ENCODE measurements at places on chromosomes 2 and 18.

- no peak for DNase-seq
Measured at GRCh38 chr18:9108911-9109310, 6.4 kb downstream of the NDUFV2 start.

DNA sequence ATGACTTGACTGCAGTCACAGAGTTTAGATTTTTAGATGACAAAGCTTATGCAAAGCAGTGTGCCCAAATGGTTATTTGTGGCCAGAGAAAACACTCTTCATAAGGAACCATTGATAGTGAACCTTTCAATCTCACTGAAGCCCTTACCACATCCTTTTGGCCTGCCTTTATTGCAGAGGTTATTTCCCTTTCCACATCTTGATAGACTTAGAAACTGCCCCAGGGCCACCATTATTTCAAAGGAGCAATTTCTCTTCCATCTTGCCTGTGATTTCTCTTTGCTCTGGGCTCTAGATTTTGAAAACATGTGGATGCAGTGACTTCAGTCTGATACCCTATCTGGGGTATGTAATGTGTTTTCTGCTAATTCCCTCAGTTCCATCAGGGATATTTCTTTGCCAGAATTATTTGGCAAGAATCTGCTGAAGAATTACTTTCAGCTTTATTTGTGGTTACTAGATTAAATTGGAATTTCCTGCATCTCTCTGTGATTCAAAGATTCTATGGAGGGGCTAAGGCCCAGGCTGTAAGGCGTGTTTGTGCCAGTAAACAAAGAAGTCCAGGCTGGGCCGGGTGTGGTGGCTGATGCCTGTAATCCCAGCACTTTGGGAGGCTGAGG is 51.0 kb downstream of the MOGAT1 start:
- peak; percentile 83 for DNase-seq

GRCh38 chr2:159737292-159737916 is 25.1 kb downstream of the MARCHF7 start:
- DNase-seq: peak; percentile 27

DNA sequence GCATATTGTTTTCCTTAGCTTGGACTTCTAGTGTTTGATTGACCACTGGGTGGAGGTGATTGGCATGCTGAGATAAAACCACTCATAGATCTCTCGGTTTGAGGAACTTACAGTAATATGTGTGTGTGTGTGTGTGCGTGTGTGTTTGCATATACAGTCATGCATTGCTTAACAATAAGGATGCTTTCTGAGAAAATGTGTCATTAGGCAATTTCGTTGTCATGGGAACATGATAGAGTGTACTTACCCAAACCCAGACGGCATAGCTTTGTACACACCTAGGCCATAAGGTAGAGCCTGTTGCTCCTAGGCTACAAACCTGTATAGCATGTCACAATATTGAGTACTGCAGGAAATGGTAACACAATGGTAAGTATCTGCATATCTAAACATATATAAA is 167.3 kb downstream of the NYAP2 start:
- peak; percentile 12 for DNase-seq

DNA sequence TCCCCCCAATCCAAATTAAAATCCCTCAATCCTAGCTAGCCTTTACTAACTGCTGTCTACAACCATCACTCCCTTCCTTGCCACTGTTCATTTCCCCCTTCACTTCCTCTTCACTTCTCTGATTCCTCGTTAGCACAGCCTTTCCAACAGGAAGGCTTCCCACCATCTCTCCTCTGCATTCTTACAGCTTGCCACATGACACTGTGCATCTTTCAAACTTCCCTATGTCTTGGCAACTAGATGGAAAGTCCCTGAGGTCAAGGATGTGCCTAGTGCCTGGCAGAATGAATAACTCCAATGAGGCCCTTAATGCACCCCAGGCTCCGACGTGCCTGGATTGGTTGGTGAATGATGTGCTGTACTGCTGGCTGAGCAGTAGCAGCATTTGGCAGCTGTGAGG is 15.2 kb downstream of the SAP130 start:
- no peak for DNase-seq

GRCh38 chr2:130908832-130909231 is 72.1 kb downstream of the ARHGEF4 start:
- no peak for DNase-seq

GRCh38 chr2:160380000-160380570 is 113.5 kb downstream of the RBMS1 start:
- DNase-seq: no peak

GRCh38 chr18:23826850-23827620 is 137.8 kb downstream of the LAMA3 start:
- DNase-seq: no peak

DNA sequence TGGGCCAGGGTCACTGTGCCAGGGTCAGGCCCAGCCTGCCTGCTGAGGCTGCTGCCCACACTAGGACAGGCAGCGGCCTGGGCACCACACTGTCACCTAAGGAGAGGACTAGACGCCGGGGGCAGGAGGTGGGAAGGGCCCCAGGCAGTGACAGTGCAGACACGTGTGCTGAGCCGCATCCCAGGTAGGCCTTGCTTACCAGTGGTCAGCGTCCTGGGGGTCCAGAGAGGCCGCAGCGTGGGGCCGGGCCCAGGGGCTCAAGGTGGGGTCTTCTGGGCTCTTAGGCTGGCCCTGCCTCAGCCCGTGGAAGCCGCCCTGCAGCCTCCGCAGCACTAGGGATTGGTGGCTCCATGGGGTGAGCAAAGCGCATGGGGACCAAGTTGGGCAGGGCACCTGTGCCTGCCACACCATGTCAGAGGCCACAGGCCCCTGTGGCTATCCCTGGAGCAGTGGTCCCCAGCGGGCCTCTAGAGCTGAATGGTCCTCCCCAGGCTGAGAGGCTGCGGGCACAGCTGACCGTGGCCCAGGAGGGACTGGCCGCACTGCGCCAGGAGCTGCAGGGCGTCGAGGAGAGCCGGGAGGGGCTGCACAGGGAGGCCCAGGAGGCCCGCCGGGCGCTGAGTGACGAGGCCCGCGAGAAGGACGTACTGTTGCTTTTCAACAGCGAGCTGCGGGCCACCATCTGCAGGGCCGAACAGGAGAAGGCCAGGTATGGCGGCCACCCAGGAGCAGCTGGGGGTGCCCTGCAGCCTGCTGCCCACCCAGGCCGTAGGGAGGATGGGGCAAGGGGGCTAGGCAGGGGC is 35.2 kb upstream of the SNED1 start:
- no peak for DNase-seq

GRCh38 chr2:72325592-72326422 is 178.1 kb upstream of the CYP26B1 start:
- DNase-seq: peak; percentile 11

GRCh38 chr2:46771309-46771708 is 144.3 kb downstream of the MCFD2 start:
- no peak for DNase-seq

DNA sequence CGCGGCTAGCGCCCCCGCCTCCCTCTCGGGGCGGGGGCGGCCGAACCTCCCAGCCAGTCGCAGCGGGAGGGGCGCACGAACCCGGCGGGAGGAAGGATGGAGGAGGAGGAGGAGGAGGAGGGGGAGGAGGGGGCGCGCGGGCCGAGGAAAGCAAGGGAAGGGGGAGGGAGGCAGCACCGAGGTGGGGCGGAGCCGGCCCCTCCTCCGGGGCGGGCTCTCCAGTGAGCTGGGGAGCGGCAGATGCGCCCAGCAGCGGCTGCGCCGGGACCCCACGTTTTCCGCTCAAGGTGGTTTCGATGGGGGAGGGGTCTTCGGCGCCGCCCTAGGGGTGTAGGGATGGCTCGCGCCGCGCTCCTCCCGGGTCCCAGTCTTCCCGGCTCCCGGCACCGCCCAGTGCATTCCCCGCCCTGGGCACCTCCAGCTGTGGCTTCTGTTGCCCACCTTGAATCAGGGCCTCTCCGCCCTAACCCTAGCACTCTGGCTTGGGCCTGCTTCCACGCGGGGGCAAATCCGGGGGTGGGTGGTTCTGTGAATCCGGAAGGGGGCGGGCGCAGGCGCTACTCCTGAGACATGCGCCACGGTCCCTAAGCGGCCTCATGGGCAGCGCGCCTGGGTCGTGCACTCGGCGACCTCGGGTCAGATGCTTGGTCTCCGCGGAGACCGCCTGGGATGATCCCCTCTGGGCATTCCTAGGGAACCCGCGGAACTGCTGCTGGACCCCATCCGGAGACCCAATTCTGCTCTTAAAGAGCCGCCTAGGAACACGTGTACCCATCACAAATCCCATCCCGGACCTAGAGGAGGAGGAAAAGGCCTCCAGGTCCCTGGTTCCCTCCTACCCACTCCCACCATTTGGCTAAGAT is at the start of gene FBXO41:
Gene FBXO41, minus strand, starts transcription at position 183 of the 863 bp plus-strand sequence. CDS start 14,848 bp downstream, outside the sequence.
- DNase-seq: peak; percentile 24

DNA sequence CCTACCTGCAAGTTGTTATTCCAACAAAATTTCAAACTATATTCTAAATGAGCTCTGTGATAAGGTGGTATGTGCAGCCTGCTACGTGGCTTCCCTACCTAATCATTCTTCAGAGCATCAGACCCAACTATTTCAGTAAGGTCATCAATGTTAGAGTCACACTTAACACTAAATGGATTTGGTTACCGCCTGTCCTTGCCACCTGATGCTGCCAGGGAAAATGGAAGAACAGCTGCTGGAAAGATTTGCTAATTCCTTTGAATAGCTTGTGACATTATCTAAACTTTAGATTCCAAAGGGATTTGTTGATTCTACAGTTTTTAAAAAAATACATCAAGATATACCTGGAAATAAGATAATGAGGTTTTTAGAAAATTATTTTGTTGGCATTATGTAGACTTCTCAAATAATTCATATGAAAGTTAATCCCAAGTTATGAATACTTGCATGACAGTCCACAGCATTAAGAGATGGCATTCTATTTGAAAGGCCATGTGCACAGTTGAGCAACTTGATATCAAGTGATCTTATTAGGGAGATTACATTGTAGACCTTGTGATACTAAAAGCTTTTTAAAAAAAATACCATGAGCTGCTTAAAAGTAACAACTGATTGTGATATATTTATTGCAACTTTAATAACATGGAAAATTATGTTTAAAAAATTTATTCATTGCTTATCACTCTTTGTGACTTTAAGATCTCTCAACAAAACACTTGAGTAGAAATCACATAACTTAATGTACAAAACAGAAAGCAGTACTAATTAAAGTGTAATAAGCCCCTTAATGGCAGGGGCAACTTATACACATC is 98.3 kb upstream of the UGP2 start:
- DNase-seq: no peak

- DNase-seq: no peak
Measured at GRCh38 chr2:10269291-10269690, 33.4 kb upstream of the HPCAL1 start.

DNA sequence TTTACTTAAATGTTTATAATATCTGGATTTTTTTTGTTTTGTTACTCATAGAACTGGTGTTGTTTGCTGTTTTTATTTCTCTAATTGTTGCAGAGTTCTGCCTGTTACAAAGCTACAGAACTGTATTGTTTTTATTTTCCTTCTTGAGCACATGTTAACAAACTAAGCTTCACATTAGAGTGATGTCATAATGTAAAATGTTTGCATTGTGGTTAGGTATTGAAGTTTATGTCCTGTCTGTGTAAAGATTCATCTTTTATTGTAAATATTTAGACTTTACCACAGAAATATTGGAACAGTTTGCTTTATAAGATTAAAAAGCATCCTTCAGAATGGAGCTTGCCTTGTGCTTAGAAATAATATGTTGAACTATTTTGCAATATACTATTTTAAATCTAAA is 67.7 kb downstream of the CLIP4 start:
- DNase-seq: no peak

- DNase-seq: no peak
Measured at GRCh38 chr2:2399396-2399795, 68.3 kb upstream of the MYT1L start.
